Daoy (cell line): ENCODE measurements at places on chromosomes 3 and 15. TPM values are rescaled to one million over a fixed set of nuclear protein-coding genes. Genes with fewer than 3 reads are reported as not detected.

DNA sequence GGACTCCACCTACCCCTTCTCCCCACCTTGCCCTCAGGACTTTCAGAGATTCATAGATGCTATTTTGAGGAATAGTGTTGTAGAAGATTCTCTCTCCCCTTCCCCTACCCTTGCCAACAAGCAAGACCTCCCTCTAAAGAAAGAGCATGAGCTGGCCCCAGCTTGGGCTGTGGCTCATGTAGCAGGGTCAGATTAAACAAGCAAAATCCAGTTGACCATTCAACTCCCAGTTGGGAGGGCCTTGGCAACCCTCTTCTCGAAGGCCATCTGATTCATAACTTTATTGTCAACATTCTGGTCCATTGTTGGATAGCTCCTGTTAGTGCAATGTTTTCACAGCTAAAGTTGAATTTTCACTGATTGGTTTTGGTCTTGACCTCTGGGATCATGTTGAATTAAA, 41.1 kb downstream of the TNFAIP8L3 start:
- DNase-seq, result no peak

DNA sequence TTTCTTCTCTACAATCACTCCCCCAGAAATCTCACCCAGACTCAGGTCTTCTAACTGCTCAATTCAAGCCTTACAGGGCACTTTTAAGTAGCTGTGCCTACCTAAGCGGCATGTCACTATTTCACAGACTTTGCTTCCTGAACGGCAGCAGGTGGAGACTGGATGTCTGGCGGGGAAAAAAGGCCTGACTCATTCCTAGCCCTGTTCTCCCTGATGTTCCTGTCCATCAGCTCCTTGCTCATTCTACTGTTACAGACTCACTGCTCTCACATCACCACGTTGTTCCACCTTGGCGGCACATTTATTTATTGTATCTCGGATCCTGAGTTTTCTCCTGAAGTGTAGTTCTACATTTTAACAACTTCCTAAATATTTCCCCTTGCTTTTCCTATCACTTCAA, 52.6 kb upstream of the ATP11B start:
- peak; percentile 34 for DNase-seq

DNA sequence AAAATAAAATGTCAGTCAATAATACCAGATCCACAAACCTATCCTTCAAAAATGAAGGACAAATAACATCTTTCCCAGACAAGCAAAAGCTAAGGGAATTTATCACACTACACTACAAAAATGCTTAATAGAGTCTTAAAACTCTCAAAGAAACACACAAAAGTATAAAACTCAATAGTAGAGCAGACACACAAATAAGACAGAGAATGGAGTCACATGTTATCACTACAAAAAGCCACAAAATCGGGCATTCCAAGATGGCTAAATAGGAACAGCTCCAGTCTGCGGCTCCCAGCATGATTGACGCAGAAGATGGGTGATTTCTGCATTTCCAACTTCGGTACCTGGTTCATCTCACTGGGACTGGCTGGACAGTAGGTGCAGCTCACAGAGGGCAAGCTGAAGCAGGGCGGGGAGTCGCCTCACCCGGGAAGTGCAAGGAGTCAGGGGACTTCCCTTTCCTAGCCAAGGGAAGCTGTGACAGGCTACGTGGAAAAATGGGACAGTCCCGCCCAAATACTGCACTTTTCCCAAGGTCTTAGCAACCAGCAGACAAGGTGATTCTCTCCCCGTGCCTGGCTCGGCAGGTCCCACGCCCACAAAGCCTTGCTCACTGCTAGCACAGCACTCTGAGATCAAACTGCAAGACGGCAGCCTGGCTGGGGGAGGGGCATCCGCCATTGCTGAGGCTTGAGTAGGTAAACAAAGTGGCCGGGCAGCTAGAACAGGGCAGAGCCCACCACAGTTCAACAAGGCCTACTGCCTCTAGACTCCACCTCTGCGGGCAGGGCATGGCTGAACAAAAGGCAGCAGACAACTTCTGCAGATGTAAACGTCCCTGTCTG, 46.3 kb downstream of the SENP7 start:
- peak; percentile 1 for DNase-seq

- DNase-seq, result no peak
Measured at GRCh38 chr15:92884436-92885223, 15.5 kb upstream of the CHD2 start.

FOXB1 gene
- 0.06 TPM in 1 of 2 replicates, not detected in the other for total RNA-seq

GRCh38 chr3:75242012-75242735, 422.0 kb upstream of the FRG2C start:
- DNase-seq, result no peak

- no peak for DNase-seq
Measured at GRCh38 chr3:191378142-191378812, 48.0 kb upstream of the UTS2B start.

DNA sequence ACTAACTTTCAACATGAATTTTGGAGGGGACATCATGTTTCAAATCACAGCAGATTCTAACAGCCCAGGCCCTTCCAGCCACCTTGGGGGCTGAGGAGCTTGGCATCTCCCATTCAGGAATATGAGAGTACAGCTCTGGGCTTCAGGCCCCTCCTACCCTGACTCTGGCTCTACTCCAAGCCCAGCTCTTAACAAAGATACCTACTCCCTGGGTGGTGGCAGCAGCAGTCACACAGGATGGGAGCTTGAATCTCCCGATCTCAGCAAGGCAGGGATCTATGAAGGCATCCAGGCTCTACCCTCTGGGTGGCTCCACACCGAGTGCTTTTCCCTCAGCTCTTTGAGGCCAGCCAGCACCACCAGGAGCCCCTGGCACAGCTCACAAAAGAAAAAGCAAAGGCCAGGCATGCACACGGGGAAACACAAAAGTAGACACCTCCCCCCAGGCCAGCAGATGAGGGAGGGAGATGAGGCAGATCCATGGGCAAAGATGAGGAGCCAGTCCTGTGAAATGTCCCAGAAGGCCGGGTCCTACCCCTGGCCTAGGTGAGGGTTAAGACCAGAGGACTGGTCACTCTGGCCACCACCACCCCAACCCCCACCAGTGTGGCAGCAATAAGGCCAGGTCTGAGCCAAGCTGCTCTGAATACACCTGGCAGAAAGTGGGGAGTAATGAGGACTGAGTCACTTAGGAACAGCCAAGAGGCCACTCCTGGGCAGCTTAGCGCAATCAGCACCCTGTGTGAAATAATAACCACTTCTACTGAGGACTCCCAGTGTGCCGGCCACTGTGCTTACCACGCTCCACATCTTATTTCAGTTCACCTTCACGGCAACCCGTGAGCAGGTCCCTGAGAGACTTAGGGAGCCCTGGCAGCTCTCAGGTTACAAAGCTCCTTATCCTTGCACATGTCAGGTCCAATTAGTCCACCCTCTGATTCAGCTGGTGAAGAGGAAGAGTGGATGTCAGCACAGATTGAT, 24.3 kb downstream of the PLA2G4F start:
- peak; percentile 31 for DNase-seq

DNA sequence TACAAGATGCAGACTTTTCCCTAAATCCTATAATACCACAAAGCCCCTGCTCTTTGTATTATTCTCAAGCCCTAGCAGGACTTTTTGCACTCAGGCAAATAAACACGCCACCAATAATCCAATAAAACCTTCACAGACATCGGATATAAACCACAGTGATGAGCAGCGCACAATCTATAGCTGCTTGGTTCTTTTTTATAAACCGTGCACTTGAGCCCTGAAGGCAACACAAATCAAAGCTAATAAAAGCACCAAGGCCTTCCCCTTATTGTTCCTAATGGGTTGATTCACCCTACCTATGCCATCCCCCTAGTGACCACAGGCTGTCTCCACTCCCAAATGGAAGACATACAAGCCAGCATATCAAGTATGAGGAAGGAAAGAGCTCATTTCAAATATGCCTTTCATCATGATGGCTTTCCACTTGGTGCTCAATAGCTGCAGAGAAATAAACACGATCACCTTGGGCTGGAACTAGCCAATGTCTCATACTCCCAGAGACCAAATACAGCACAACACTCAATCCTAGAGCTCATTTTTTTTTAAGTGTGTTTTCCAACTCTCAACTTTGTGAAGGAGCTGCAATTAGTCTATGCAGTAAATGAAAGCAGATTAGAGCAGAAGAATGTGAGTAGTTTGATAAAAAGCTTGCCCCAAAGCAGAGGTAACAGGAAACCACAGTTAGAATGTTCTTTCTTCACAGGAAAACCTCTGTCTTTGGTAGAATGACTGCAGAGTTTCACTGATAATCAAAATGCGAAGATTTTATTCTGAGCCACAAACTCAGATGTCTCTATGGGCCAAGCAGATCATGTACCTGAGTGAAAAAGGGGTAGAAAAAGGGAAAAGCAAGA, 573.9 kb downstream of the AGBL1 start:
- DNase-seq, result no peak

- peak; percentile 25 for DNase-seq
Measured at GRCh38 chr3:133377396-133377795, 22.5 kb upstream of the BFSP2 start.

DCBLD2 gene
- 298 and 307 TPM in 2 replicates for total RNA-seq

DNA sequence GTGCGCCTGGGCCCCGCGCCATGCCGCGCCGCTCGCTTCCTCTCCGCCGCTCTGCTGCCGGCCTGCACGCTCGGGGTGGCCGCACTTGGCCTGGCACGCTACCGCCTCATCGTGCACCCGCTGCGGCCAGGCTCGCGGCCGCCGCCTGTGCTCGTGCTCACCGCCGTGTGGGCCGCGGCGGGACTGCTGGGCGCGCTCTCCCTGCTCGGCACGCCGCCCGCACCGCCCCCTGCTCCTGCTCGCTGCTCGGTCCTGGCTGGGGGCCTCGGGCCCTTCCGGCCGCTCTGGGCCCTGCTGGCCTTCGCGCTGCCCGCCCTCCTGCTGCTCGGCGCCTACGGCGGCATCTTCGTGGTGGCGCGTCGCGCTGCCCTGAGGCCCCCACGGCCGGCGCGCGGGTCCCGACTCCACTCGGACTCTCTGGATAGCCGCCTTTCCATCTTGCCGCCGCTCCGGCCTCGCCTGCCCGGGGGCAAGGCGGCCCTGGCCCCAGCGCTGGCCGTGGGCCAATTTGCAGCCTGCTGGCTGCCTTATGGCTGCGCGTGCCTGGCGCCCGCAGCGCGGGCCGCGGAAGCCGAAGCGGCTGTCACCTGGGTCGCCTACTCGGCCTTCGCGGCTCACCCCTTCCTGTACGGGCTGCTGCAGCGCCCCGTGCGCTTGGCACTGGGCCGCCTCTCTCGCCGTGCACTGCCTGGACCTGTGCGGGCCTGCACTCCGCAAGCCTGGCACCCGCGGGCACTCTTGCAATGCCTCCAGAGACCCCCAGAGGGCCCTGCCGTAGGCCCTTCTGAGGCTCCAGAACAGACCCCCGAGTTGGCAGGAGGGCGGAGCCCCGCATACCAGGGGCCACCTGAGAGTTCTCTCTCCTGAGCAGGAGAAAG, 951 bp downstream of the GPR62 start:
- peak; percentile 36 for DNase-seq

- no peak for DNase-seq
Measured at GRCh38 chr3:187150599-187150998, 11.3 kb upstream of the RPL39L start.

TUSC7 gene
- not detected in 2 replicates for total RNA-seq

DNA sequence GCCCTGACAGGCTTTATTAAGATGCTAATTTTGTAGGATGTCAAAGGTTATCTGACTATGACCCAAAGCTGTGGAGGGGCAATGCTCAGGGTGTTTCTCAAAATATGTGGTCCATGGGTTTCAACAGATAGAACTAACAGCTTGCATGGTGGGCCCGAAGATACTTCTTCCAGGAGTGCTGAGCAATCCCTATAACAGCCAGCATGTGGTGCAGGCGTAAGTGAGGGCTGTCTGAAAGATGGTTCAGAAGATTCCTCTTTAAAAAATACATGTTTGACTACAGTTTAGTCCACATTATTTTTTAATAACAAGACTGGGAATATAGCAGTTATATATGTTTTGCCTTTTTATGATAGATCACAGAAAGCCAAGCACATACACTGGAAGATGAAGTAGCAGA, 7.6 kb downstream of the SCG3 start:
- no peak for DNase-seq

GRCh38 chr15:97463696-97464095, 496.8 kb upstream of the ARRDC4 start:
- DNase-seq, result no peak

SNTN gene
- not detected in 2 replicates for total RNA-seq

DNA sequence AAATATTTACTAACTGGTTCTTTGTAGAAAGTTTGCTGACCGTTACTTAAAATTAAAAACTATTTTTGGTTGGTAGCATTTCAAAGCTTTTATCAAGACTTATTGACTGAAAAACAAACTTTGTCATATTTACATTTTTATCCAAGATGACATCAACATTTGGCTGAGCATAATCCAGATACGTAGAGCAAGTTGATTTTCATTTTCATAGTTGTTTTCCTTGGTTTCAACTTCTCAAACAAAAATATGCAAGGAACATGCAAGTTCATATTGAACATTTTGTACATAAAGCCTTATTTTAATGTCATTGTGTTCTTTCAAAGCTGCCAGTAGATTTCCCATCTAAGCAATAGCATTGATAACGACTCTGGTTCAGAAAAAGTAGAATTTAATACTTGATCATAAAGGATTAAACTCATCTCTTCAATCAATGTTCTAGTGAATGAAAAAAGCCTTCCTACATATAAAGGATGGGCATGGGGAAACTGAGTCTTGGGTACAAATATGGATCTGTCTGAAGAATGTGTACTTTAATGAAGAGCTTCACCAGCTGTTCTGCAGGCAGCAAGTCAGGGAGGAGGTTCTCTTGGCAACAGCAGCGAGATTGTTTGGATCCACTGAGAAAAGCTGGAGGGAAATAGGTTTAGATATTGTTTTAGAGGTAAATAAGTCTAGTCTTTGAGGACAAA, 5.6 kb downstream of the RAB8B start:
- DNase-seq, result no peak

- DNase-seq, result no peak
Measured at GRCh38 chr3:43435706-43436105, 149.4 kb downstream of the SNRK start.

- DNase-seq, result no peak
Measured at GRCh38 chr3:32586356-32586755, 15.7 kb upstream of the DYNC1LI1 start.

DNA sequence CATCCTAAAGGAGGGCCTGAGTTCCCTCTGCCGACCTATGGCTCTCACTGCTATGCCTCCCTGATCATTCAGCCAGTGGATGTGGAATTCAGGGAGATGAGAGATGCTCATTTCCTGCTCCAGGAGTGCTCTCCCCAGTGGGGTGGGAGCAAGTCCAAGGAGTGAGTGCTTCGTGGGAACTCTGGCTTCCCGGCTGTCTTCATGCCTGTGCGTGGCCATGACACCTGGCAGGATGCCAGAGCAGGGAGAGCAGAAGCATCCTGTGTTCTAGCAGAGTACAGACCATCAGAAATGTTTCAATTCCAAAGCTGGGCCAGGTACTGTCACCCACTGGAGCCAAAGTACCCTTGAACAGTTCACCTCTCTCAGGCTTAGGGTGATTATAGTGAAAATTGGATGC, 45.1 kb downstream of the APH1B start:
- no peak for DNase-seq

STRA6 gene
- 28.3 and 30.8 TPM in 2 replicates for total RNA-seq
